ENCODE measurements at places on chromosomes 3 and 15. TPM values are rescaled to one million over a fixed set of nuclear protein-coding genes. Genes with fewer than 3 reads are reported as not detected.

- no peaks in the 10 kb centered on the region for H3K4me1 ChIP-seq
- H3K4me3 ChIP-seq: no peak overlapping the region
- peaks cover 5% of the 10 kb centered on the region for H3K27me3 ChIP-seq
- no peak for DNase-seq
- no peaks in the 10 kb centered on the region for H3K36me3 ChIP-seq
- H3K27ac ChIP-seq: no peak overlapping the region
These were observed 63.7 kb downstream of the EDEM1 start for GRCh38 chr3:5251196-5251583.

ALS2CL gene
- total RNA-seq: 71.6 TPM

SERPINI2 gene
- not detected for total RNA-seq

GRCh38 chr3:12744326-12744725 is 14.7 kb downstream of the TMEM40 start:
- H3K4me1 ChIP-seq: no peaks in the 10 kb centered on the region
- DNase-seq: no peak
- no peaks in the 10 kb centered on the region for H3K27me3 ChIP-seq

CCDC54 gene
- not detected for total RNA-seq

SCG5 gene
- 0.39 TPM for total RNA-seq

DNA sequence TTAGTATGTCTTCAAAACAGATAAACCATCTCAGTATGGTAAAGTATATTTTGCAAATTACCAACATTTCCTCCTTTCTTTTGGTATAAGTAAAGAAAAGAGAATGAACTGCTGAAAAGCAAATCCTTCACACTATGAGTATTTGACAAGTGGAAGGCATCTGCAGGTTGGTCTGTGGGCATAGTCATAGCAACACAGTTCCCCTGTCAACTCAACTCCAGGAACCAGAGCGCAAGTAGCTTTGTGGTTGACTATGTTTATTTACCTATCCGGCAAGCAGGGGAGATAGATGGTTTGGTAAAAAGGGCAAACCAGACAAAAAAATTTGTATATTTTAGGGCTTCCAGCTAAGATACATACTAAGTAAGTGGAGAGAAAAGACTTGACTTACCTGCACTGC is 88.3 kb upstream of the PPIB start:
- H3K27me3 ChIP-seq: no peaks in the 10 kb centered on the region
- DNase-seq: no peak
- H3K4me3 ChIP-seq: no peak overlapping the region
- H3K36me3 ChIP-seq: no peaks in the 10 kb centered on the region
- H3K27ac ChIP-seq: no peak overlapping the region
- peaks cover 47% of the 10 kb centered on the region for H3K4me1 ChIP-seq

BRPF1 gene
- total RNA-seq: 15.9 TPM

DNA sequence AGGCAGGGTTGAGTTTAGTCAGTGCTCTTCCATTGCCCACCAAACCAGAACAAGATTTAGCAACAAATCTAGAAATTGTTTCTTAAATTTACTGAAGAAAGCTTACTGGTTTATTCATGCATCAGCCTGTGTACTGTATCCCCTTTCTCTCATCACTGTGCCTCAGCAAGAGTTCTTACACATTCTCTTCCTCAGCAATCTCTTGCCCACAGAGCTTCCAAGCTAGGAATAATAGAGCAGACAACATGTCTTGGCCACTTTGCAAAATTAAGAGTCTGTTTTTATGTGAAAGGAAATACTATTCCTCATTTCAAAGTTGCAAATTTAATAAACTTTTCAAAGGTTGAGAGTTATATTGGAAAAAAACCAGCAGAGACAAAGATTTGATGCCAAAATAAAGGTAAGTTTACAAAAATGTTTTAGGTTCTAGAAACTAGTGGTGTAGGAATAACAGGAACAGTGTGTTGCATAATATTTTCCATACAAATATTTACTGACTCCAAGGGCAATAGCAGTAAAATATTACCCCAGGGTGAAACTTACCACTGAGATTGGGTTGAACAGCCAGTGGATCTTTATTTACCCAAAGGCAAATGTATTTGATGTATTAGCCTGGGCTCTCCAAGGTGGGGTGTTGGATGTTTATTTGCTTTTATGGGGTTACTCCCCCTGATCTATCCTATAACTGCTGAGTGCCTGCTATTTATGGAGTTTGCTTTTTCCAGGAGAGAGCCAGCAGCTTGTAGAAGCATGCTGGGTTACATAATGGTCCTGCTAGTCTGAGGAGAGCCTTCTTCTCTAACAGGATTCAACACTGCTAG is 276.7 kb downstream of the ADAMTSL3 start:
- no peak for DNase-seq
- no peaks in the 10 kb centered on the region for H3K4me1 ChIP-seq
- H3K4me3 ChIP-seq: no peak overlapping the region
- H3K27me3 ChIP-seq: no peaks in the 10 kb centered on the region

Measured in PC-9 (cell line).